ENCODE measurements at places on chromosomes 2 and 18. TPM values are rescaled to one million over a fixed set of nuclear protein-coding genes. Genes with fewer than 3 reads are reported as not detected.
A peak's percentile ranks its signal among the peaks of the same experiment; 100 is the strongest.

TLX2 gene
- not detected for total RNA-seq

- no peaks in the 10 kb centered on the region for H3K4me1 ChIP-seq
- no peak overlapping the region for H3K4me3 ChIP-seq
- no peaks in the 10 kb centered on the region for H3K27me3 ChIP-seq
- no peak for DNase-seq
Measured at GRCh38 chr2:60507211-60507965, 46.1 kb downstream of the BCL11A start.

DNA sequence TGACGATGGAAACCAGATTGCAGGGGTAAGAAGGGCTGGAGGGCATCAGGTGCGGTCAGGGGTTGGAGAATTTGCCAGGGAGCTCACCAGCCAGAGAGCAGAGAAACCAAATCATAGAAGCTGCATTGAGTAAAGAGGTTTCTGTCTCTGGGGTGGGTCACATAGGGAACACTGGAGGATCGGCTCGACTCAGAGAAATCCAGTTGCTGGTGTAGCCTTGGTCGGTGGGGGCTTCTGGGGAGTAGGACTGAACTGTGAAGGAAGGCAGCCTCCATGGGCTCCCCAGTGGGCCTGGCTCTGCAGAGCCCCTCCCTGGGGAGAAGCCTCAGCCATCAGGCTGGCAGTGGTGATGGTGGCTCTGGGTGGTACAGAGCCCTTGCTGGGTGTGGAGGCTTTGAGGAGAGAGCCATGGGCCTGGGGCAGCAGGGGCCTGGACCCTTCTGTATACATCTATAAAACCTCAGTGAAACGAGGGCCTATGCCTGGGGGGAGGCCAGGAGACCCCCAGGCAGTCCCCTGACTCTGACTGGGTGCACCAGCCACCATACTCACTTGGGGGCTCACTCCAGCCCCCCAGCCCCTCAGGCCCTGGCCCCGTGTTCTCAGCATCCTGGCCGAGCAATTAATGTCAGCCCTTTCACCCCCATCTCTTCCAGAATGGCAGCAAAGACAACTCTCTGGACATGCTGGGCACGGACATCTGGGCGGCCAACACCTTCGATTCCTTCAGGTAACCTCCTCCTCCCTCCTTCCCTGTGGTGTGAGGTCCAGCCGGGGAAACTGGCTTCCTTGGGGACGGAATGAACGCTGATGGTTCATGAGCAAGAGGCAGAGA, 124.5 kb downstream of the CTIF start:
- H3K27me3 ChIP-seq = no peaks in the 10 kb centered on the region
- DNase-seq = no peak
- peaks cover 32% of the 10 kb centered on the region for H3K36me3 ChIP-seq
- no peaks in the 10 kb centered on the region for H3K4me1 ChIP-seq

DNA sequence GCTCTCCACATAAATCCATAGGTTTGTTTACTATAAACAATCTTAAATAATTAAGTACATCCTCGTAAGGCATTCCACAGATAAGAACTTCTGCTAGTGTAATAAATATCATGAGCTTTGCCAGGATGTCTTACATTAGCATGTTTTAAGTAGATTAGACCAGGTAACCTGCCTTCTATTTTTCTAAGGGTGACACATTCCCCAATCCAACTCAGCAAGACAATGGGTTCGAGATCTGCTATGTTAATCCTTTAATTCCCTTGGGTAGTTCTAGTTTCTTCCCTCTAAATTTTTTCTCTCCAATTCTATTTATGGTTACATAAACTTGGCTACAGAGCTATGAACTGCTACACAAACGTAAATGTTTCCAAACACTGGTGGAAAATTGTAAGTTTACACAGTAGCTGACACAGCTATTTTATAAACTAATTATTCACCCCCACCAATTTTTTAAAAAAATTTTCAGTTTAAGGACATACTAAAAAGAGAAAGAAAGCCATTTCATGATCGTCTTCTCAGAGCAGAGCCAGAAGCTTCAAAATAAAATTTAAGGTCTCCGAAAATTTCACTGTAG, 386.5 kb upstream of the SLC39A10 start:
- H3K36me3 ChIP-seq = no peaks in the 10 kb centered on the region
- H3K27me3 ChIP-seq = no peaks in the 10 kb centered on the region
- no peak overlapping the region for H3K27ac ChIP-seq

GRCh38 chr18:43310239-43310638, 32.9 kb upstream of the SYT4 start:
- no peak overlapping the region for H3K4me3 ChIP-seq
- DNase-seq = no peak
- H3K4me1 ChIP-seq = no peaks in the 10 kb centered on the region
- H3K27me3 ChIP-seq = no peaks in the 10 kb centered on the region
- no peaks in the 10 kb centered on the region for H3K36me3 ChIP-seq

DNA sequence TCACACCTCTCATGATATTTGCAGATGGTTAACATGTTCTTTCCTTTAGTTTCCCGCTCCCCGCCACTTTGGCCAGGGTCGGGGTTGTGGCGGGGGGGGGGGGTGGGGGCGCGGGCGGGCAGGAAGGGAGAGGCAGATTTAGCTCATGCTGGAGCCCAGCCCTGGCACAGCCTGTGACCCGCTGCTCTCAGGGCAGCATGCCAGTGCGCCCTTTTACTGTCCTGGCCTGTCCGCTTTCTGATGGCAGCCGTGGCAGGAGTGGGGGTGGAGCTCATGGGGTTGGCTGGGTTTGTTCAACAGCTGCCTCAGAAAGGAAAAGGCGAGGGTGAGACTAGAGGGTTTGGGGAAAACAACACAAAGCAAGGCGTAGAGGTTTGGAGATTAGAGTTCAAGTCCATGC, 56.1 kb downstream of the TNP1 start:
- DNase-seq = no peak
- peaks cover 4% of the 10 kb centered on the region for H3K4me1 ChIP-seq
- no peak overlapping the region for H3K27ac ChIP-seq
- no peaks in the 10 kb centered on the region for H3K27me3 ChIP-seq
- no peak overlapping the region for H3K4me3 ChIP-seq

- H3K4me1 ChIP-seq = peaks cover 42% of the 10 kb centered on the region
- H3K27ac ChIP-seq = peak overlapping the region; percentile 67
- H3K4me3 ChIP-seq = no peak overlapping the region
- H3K36me3 ChIP-seq = no peaks in the 10 kb centered on the region
- no peaks in the 10 kb centered on the region for H3K27me3 ChIP-seq
Measured at GRCh38 chr2:48415836-48416515, 114.0 kb upstream of the STON1 start.

GRCh38 chr18:63374540-63374939, 7.5 kb upstream of the KDSR start:
- no peak overlapping the region for H3K4me3 ChIP-seq
- H3K36me3 ChIP-seq = no peaks in the 10 kb centered on the region
- DNase-seq = no peak
- H3K27me3 ChIP-seq = no peaks in the 10 kb centered on the region

DNA sequence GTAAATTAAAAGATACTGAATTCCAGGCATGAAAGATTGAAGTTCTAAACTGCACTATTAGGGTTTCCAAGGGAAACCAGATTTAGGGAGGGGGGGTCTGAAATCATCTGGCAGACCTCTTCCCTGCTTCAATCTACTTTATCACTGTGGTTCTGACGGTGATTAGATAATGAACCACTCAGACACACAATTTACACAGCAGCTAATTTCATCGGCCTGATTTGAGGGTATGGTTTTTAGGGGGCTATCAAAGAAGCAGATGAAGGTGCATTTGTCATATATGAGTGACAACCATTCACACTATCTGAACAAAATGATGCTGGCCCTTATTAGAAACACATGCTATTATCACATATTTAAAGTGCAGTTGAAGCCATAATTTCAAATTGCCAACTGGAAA, 106.0 kb downstream of the OLA1 start:
- no peak overlapping the region for H3K27ac ChIP-seq
- no peaks in the 10 kb centered on the region for H3K27me3 ChIP-seq
- H3K4me1 ChIP-seq = no peaks in the 10 kb centered on the region
- no peak overlapping the region for H3K4me3 ChIP-seq
- no peak for DNase-seq

DNA sequence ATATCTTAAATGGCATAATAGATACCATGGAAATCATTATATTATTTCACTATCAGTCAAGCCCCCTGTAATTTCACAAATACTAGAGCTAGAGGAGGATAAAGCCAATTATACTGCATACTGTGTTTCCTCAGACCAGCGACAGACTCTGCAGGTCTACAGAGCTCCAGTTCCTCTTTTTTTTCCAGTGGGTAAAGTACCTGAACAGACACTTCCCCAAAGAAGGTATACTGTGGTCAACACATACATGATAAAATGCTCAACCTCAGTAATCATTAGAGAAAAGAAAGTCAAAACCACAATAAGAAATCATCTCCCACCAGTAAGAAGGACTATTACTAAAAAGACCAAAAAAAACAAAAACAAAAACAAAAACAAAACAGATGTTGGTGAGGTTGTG, 44.6 kb downstream of the SCN7A start:
- H3K4me3 ChIP-seq = no peak overlapping the region
- no peak overlapping the region for H3K27ac ChIP-seq
- H3K36me3 ChIP-seq = no peaks in the 10 kb centered on the region
- no peak for DNase-seq
- H3K27me3 ChIP-seq = no peaks in the 10 kb centered on the region

DNA sequence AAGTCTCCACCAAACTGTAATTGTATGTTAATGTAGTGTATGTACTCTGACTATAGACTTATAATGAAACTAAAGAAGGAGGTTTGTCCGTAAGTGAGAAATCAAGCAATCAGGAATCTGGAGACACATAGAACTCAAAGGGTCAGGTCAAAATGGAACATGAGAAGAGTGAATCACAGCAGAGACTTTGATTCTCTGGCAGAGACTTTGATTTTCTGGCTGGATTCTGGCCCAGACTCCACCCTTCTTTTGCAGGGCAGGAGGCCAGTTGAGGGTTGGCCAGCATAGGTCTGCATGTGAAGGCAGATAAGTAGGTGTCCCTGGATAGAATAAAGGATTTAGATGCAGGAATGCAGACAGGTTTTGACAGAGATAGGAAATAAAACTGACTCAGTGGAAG, 11.0 kb upstream of the NCKAP5 start:
- H3K4me1 ChIP-seq = no peaks in the 10 kb centered on the region
- no peak overlapping the region for H3K27ac ChIP-seq
- H3K27me3 ChIP-seq = no peaks in the 10 kb centered on the region
- no peaks in the 10 kb centered on the region for H3K36me3 ChIP-seq

DNA sequence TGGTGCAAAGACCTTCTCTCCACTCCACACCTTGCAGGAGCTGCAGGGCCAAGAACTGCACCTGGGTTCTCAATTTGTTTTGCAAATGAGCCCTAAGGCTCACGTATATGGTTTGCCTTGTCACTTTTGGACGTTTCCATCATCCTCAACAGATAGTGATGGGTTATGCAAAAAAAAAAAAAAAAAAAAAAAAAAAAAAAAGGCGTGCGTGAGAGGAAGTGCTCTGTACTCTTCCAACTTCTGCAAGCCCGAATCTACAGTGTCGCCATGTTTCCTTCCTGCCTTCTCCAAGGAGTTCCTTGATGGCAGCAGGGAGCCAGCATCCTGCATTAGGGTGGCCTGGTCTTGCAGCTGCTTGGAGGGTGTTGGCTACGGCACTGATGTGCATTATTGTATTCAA, 4.0 kb upstream of the INHBB start:
- no peak for DNase-seq
- H3K4me3 ChIP-seq = no peak overlapping the region
- H3K36me3 ChIP-seq = no peaks in the 10 kb centered on the region

- H3K27ac ChIP-seq = no peak within 1 kb of the TSS
- H3K4me1 ChIP-seq = no peaks in the 10 kb centered on the region
- peaks cover 9% of the 10 kb centered on the region for H3K27me3 ChIP-seq
- no peak within 1 kb of the TSS for H3K4me3 ChIP-seq
- no peaks in the 10 kb centered on the region for H3K36me3 ChIP-seq
Measured at GRCh38 chr2:238138331-238139195, at the start of gene KLHL30. Gene KLHL30 (plus strand): TSS chr2:238138668. CDS start chr2:238140755, 2,087 bp downstream.

EIPR1 gene
- total RNA-seq = 24.9 TPM

GRCh38 chr2:205903549-205904129, 182.3 kb downstream of the INO80D start:
- H3K27ac ChIP-seq = no peak overlapping the region
- no peaks in the 10 kb centered on the region for H3K36me3 ChIP-seq
- no peaks in the 10 kb centered on the region for H3K4me1 ChIP-seq
- no peak overlapping the region for H3K4me3 ChIP-seq
- no peak for DNase-seq
- H3K27me3 ChIP-seq = no peaks in the 10 kb centered on the region

DNA sequence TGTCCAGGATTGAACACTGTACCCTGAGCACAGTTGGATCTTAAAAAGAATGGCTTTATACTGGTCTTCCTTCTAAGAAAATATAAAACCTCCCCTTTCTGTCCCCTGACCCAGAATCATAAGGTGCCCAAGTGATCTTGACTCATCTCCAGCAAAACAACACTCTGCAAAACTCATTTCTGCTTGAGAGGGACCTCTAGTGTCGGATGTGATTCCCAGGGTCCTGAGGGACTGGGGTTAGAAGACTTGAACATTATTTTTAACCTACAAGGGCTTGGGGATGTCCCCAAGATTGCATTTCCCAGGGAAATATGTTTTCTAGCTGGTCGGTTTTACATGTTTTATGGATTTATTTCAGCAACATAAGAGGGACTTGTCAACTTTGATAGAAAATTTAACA, 1318.5 kb upstream of the CELF4 start:
- H3K4me3 ChIP-seq = no peak overlapping the region
- no peak for DNase-seq
- H3K36me3 ChIP-seq = no peaks in the 10 kb centered on the region
- no peaks in the 10 kb centered on the region for H3K4me1 ChIP-seq

DNA sequence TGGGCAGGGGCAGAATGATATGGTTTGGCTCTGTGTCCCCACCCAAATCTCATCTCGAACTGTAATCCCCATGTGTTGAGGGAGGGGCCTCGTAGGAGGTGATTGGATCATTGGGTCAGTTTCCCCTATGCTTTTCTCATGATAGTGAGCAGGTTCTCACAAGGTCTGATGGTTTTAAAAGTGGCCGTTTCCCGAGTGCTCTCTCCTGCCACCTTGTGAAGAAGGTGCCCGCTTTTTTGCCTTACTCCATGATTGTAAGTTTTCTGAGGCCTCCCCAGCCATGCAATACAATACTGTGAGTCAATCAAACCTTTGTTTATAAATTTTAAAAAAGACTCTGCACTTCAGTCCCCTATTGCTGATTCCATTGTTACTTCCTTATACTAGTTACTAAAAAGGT, 82.9 kb upstream of the CDKL4 start:
- no peaks in the 10 kb centered on the region for H3K27me3 ChIP-seq
- no peak overlapping the region for H3K4me3 ChIP-seq
- H3K27ac ChIP-seq = no peak overlapping the region
- no peak for DNase-seq
- H3K36me3 ChIP-seq = no peaks in the 10 kb centered on the region
- no peaks in the 10 kb centered on the region for H3K4me1 ChIP-seq

DNA sequence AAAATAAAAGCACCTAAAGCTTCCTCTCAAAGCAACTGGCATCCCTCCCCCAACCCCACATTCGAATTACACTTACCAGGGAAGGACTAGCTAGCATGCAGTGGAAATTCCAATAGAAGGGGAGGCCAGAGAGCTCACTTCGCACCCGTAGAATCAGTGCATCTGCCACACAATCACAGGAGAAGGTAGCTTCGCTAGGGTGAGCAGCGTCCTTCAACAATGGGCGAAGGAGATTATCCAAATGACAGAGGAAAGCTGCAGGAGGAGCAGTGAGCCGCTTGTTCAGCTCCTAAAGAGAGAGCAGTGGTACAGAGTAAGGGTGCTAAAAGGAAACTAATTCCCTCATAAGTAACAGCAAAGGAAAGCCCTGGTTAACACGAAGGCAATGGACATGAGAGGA, 3.2 kb downstream of the NHEJ1 start:
- no peak for DNase-seq
- no peak overlapping the region for H3K4me3 ChIP-seq
- H3K36me3 ChIP-seq = no peaks in the 10 kb centered on the region
- peaks cover 13% of the 10 kb centered on the region for H3K4me1 ChIP-seq
- no peaks in the 10 kb centered on the region for H3K27me3 ChIP-seq

ERICH2 gene
- not detected for total RNA-seq

KDM3A gene
- total RNA-seq = 47.7 TPM

SERPINB4 gene
- total RNA-seq = not detected

HRH4 gene
- not detected for total RNA-seq

Measured in tibial nerve (tissue), 4 donors.